ENCODE measurements at places on chromosomes 11 and 22.

- DNase-seq, result no peak
These were observed 22.1 kb downstream of the SRPRA start for GRCh38 chr11:126246636-126247035.

GRCh38 chr11:77202941-77203900 lies 75.2 kb downstream of the MYO7A start:
- DNase-seq, result no peak

GRCh38 chr11:2808850-2809846 lies 76.4 kb downstream of the CDKN1C start:
- DNase-seq, result no peak

GRCh38 chr11:45215098-45215865 lies 68.8 kb downstream of the PRDM11 start:
- DNase-seq, result no peak

GRCh38 chr11:96322775-96323641 lies 20.0 kb downstream of the MAML2 start:
- DNase-seq, result no peak

DNA sequence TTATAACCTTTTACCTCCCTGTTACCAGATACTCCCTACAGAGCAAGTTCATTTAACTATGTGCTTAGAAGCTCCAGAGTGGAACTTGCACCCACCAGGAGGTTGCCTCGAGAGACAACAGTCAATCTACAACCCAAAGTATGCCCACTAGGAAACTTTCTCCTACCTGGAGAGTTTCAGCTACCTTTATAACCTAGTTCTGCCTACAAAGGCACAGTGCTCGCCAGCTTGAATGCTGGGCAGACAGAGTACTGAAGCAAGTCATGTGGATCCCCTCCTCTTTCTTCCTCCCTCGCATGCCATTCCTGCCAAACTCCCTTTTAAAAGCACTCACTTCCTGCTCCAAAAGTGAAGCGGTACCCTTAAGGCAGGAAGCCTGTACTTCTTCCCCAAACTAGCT lies 258.9 kb downstream of the SWAP70 start:
- DNase-seq, result no peak

DNA sequence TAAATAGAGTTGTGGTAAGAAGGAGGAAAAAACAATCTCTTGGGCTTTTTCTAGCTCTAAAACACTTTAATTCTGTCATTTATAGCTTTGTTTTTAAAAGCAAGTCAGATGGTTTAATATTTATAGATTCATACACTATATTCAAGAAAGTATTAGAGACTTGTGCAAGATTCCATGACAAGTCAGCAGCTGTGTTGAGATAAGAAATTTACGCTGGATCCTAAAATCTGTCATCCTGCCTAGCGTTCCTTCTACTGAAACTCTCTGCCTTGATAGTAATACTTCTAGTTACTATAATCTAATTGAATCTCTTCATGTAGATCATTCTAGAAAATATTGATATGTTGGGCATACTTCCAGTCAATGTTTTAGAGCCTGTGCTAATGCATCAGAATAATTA lies 721.8 kb downstream of the CNTN5 start:
- no peak for DNase-seq

GRCh38 chr11:18865951-18866350 lies 73.3 kb downstream of the MRGPRX1 start:
- DNase-seq, result no peak

DNA sequence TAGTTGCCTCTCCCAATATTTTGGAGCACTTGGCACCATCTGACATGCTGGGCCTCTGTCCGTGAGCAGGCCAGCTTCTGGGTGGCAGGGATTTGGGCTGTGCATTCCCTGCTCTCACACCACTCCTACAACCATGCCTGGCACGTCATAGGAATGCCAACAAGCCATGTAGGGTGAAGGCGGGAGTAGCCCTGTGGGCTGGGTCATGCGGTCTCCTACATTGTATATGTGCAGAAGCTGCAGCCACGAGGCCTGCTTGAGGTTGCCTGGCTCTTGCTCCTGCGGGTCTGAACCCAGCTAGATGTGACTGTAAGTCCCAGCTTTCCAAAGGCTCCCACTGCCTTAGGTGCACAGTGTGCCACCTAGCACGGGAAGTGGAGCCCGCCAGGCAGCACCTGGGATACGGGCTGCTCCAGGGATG lies 14.5 kb downstream of the MYEOV start:
- DNase-seq, result no peak

- no peak for DNase-seq
These were observed 56.3 kb upstream of the ZBTB44 start for GRCh38 chr11:130370845-130371590.

- DNase-seq, result no peak
These were observed 236.7 kb downstream of the TTC28 start for GRCh38 chr22:28442711-28443525.

DNA sequence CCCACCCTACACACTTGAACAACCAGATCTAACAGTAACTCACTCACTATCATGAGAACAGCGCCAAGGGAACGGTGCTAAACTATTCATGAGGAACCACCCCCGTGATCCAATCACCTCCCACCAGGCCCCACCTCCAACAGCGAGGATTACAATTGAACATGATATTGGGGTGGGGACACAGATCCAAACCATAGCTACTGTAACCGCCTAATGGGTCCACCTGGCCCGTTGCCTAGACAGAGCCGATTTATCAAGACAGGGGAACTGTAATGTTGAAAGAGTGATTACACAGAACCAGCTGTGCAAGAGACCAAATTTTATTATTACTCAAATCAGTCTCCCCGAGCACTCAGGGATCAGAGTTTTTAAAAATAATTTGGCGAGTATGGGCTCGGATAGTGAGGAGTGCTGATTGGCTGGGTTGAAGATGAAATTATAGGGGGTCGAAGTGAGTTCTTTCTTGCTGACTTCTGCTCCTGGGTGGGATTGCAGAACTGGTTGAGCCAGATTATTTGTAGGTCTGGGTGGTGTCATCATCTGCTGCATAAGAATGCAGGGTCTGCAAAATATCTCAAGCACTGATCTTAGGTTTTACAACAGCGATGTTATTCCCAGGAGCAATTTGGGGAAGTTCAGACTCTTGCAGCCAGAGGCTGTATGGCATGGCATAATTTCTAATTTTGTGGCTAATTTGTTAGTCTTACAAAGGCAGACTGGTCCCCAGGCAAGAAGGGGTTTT lies 17.9 kb upstream of the ZC3H12C start:
- DNase-seq, result no peak

- no peak for DNase-seq
These were observed 43.2 kb downstream of the PANX1 start for GRCh38 chr11:94171693-94172440.

GRCh38 chr11:24642648-24643047 lies 145.8 kb downstream of the LUZP2 start:
- DNase-seq, result no peak

GRCh38 chr11:76669901-76670484 lies 554 bp downstream of the LRRC32 start:
- peak; percentile 68 for DNase-seq

DNA sequence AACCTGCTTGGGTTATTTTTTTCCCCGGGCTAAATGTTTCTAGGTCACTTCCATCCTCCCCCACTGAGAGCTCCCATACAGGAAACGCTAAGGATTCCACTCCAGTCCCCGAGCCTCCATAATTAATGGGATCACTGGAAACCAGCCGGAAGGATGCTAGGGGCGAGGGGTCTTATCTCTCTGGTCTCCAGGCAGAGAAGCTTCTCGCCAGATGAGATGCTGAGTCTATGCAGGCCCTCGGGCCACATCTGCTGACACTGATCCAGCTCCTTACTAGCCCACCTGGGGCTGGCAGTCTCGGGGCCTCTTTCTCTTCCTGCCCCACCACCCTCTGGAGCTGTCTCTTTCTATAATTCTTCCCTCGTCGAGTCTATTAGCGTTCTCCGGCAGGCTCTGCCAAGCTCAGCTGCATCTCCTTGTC lies 125.9 kb upstream of the SYT13 start:
- DNase-seq, result no peak

GRCh38 chr11:11976481-11977127 lies 31.8 kb downstream of the DKK3 start:
- no peak for DNase-seq

- DNase-seq, result no peak
These were observed 60.4 kb downstream of the BMAL1 start for GRCh38 chr11:13338019-13338426.

DNA sequence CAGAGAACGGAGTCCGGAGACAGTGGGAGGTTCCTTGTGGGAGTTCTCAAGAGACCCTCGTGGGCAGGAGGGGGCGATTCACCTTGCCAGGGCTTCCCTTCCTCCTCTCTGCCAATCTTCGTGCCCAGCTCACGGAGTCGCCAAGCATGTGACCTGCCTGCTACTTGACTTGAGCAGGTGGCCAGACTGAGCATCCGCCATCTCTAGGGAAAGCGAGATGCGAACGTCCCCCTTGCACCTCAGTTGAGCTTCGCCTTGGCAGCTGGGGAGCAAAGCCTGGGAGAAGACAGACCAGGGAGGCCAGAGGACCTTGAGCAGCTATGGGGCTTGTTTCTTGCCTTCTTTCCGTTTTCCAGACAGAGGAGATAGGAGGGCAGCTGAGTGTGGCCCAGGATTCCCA lies 123.2 kb downstream of the GRIK4 start:
- no peak for DNase-seq

- no peak for DNase-seq
These were observed 349.7 kb downstream of the BUD13 start for GRCh38 chr11:116422956-116423600.

DNA sequence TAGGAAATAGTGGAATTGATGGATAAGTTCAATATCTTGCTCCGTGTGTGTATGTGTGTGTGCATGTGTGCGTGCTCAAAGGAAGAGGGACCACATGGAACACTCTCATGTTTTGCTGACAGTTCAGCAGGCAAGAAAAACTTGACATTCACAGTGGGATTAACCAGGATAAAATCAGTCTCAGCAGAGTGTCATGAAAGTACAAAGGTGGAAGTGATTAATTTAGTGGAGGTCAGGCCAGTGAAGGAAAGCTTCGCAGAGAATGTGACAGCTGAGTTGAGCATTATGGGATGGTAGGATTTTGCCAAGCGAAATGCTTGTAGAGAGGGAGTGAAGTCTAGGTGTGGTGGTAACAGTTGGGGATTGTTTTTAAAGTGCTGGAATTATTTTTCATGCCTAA lies 15.7 kb upstream of the FBXO3 start:
- no peak for DNase-seq

GRCh38 chr11:30960387-30960992 lies 374.3 kb upstream of the MPPED2 start:
- DNase-seq, result peak; percentile 26

GRCh38 chr22:45496451-45496941 lies 6.2 kb upstream of the FBLN1 start:
- DNase-seq, result no peak

DNA sequence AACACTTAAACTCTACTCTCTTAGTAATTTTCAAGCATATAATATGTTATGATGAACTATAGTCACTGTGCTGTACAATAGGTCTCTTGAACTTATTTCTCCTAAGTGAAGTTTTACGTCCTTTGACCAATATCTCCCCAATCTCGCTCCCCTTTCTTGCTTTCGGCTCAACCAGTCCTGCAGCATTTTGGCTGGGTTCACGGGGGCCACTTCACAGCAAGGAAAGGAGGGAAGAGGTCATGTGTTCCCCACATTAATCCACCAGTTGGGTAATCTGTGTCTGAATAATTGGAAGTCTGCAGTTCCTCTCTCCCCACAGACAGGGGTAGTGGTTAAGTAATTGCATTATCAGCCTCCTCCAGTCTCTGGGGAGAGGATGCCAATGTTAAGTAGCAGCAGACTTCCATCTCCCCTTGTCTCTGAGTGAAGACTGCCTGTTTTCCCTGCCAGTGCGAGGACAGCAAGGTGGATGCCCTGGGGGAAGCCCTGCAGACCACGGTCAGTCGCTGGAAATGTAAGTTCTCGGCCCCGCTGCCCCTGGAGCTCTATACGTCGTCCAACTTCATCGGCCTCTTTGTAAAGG lies 59.2 kb upstream of the CRTAM start:
- no peak for DNase-seq

DNA sequence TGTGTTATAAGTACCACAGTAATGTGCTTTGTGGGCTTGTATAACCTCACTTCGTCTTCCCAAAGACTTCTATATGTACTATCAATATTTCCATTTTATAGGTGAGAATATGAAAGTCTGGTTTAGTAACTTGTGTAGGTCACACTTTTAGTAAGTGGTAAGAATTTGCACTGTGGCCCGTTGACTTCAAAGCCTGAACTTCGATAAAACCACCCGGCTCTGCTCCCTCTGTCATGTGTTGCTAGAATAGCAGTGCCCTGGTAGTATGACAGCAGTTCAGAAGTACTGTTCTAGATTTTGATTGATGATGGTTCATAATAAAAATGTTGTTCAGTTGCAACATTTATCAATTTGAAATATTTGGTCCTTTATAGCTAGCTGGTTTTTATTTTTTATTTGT lies 110.2 kb upstream of the SORL1-AS1 start:
- no peak for DNase-seq

- DNase-seq, result no peak
These were observed 77.7 kb downstream of the LINC01488 start for GRCh38 chr11:69559181-69559580.

- no peak for DNase-seq
These were observed 23.3 kb downstream of the MICALL1 start for GRCh38 chr22:37929390-37929789.
